T-helper 17 cell (primary cell): ENCODE measurements at places on chromosomes 4 and X.

DNA sequence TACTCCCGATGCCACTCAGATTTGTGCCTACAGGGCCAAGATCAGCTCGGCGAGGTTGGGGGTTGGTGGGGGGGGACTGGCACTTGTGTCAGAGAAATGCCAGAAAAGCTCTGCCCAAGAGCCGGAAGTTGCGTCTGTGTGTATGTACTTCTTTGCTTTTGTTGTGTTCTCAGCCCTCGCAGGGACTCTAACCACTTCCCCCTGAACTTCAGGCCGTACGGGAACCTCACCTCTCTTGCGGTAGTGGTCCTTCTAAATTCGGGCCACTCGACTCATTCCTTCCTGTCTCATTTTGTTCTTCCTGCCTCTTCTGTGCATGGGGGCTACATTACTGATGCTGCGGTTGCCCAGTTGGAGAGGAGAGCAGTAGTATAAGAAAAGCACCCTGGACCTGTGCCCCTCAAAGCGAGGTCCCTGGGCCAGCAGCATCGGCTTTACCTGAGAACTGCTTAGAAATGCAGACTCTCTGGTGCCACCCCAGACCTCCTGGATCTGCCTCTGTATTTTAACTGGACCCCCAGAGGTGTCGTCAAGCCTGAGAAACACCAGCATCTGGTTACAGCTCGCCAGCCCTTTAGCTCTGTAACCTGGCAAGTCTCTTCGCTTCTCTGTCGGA, 146.3 kb upstream of the RPS6KA3 start:
- DNase-seq = peak; percentile 22

DNA sequence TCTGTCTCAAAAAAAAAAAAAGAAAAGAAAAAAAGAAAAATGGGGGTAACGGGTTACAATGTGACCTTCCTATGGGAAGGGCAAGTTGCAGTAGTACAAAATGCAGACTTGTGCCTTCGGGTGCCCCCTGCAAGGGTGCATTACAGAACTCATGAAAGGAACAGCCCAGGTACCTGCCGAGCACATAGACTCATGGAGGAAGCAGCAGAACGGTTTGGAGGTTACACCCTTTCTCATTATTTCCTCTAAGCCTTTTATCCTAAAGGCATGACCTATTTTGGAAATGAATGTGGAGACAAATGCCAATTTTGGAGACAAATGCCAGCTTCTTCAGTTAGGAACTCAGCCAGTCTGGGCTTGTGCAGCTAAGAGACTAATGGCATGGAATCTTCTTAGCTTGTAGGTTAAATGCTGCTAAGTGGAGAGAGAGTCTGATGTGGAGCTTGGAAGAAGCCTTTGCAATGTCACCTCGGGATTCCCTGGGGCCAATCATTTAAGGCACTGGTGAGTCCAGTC, 44.1 kb upstream of the PRKX start:
- DNase-seq = no peak

DNA sequence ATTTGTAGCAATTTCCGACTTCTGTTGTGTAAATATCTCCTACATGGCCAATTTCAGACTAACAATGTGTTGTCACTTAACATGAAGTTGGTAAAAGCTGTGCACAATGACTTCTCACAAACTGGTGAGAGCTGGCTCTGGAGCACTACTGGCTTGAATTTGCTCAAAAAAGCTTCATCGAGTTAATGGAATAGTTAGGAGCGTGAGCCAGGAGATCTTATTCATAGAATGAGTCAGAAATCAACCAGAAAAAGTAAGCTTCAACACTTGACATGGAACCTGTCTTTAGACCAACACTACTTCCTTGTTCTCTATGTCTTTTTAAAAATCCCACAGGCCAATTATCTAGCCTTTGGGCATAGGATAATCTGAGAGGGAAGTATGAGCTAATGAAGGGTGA, 7.9 kb upstream of the CHRDL1 start:
- no peak for DNase-seq

DNA sequence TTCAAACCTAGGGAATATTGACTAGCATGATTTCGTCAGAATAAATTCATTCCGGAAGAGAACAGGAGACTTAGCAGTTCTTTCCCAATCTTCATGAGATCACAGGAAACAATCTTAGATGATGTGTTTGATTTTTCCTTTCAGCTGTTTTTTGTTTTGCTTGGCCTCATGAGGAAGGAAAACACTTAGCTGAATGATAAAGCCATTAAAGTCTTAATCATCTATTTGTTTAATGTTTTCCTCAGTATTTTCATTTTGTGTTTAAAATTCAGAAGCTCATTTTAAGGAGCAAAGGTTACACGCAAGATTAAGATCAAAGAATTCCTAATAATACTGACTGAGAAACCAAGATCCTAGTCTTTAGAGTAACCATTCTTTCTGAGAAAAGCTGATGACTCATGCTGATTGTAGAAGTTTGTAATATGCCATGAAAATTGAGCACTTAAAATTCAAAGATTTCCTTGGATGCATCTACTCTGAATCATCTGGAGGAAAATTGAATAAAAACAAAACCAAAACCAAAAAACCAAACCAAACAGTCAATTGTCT, 15.4 kb upstream of the TBC1D19 start:
- no peak for DNase-seq

DNA sequence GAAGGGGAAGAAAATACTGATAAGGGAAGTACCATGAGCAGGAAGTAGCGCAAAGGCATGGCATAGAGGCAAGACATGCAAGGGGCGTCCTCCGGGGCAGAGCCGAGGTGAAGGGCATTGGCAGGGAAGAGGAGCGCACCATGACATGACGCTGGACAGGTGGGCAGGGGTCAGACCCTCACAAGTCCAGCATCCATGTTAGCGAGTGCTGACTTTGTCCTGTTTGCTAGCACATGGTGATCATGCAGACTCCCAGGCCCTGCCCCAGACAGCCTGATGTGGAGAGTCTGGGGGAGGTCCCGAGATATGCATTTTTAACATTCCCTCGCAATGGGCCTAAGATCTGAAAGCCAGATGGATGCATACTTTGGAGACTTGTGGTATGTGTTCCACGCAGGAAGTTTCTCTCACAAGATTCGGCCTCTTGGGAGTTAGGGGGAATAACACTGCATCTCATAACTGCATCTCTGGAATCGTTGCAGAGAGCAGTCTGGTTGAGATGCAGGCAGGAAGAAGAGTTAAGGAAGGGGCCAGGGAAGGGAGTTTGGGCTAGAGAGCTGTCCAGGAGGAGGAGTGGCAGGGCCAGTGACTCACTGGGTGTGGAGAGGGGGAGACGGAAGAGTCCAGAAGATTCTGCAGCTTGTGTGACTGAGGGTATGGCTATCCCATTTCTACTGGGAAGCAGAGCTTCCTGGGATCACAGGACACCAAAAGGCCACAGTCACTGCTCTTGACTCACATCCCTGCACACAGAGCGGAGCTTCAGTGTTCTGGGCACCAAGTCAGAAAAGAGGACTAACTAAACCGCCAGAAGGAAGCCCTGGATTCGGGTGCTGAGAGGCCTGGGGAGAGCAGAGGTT, 59.7 kb downstream of the FAM184B start:
- no peak for DNase-seq

DNA sequence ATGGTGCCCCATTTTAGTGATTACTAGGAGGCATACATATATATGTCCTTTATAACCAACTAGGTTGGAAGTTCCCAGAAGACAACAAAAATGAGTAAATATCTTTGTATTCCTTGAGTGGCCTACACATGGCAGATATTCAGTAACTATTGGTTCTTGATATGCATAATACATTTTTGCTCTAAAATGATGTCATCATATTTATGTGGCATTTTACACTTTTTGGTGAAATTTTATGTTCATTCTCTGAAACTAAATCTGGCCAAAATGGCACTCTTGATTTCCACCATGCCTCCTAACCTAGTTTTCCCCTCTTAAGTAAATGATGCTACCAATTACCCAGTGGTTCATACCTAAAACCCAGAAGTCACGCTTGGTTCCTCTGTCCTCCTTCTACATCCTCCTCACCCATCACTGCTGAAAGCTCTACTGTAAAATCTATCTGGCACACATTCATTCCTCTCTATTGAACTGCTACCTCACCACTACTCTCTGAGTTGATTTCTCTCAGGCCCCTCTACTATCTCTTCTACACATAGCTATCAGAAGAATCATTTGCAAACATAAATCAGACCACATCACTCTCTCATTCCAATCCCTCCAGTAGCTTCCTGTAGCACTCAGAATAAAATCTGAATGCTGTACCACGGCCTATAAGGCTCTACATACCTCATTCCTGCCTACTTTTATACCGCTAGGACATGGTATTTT, 13.4 kb downstream of the SLC10A7 start:
- no peak for DNase-seq

GRCh38 chr4:47484168-47484567, 907 bp upstream of the ATP10D start:
- DNase-seq = no peak

- DNase-seq = no peak
Observed at GRCh38 chr4:153520801-153521329, 54.7 kb downstream of the TMEM131L start.

- DNase-seq = no peak
Observed at GRCh38 chr4:127138586-127138985, 494.2 kb upstream of the INTU start.

- DNase-seq = peak; percentile 97
Observed at GRCh38 chr4:53377319-53378170, at the start of gene FIP1L1. TSS of gene FIP1L1 (plus strand) at chr4:53377641. CDS start at chr4:53377839, 198 bp downstream.

DNA sequence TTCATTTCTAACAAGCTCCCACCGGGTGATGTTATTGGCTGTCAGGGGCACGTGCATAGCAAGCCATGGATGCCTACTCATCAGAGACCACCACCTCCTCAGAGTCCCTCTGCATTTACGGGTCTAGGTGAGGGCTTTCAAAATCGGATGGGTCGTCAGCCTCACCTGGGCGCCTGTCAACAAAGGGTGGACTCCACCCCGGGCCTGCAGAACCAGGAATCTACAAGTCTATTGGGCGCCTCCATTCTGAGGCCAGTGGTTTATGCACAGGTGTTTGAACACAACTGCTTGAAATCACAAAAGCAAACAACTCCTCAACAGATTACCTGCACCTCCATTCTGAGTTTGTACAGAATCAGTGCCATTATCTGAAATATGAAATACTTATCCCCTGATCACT, 318.9 kb downstream of the PTTG2 start:
- no peak for DNase-seq

GRCh38 chr4:168623484-168623883, 126.6 kb downstream of the PALLD start:
- DNase-seq = no peak

DNA sequence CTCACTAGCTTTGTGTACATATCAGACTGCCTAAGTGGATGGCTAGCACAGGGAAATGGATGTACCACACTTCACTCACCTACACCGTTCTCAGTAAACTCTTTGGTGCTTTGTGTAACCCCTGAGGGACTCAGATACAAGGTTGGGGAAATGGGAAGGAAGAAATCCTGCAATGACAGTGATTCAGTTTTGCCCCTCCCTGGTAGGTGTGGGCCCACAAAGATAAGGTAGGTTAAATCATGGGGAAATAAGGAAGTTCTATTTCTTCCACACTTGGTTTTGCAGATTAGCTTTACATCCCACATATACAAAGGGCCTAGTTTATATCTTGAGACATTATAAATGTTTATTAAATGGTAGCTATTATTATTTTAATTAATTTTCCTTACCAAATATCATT, 197.6 kb upstream of the SPANXN4 start:
- DNase-seq = no peak

DNA sequence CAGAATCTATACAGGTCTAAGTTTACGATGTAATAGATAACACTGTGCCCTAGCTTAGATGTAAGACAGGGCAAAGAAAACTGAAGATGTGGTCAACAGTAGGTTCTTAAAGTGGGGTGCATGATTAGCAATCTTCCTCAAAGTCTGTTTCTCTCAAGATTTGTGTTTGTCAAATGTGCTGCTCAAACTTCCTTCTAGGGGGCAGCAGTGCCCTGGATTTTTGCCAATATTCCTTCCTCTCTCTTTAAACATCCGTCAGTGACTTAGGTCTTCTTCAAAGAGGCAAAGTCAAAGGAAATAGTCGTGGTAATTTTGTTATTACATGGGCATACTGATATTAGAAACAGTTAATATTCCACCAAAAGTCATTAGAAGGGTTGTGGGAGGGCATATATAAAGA, 4.2 kb upstream of the PDHA2 start:
- no peak for DNase-seq

- DNase-seq = no peak
Observed at GRCh38 chr4:144851948-144852347, 206.0 kb downstream of the HHIP start.

GRCh38 chrX:10739426-10739825, 119.0 kb upstream of the MID1 start:
- no peak for DNase-seq

GRCh38 chr4:8854931-8855330, 16.7 kb downstream of the HMX1 start:
- no peak for DNase-seq

GRCh38 chr4:90792696-90793095, 665.5 kb downstream of the CCSER1 start:
- DNase-seq = no peak

GRCh38 chrX:95076449-95076848, 1402.4 kb downstream of the FAM133A start:
- no peak for DNase-seq

DNA sequence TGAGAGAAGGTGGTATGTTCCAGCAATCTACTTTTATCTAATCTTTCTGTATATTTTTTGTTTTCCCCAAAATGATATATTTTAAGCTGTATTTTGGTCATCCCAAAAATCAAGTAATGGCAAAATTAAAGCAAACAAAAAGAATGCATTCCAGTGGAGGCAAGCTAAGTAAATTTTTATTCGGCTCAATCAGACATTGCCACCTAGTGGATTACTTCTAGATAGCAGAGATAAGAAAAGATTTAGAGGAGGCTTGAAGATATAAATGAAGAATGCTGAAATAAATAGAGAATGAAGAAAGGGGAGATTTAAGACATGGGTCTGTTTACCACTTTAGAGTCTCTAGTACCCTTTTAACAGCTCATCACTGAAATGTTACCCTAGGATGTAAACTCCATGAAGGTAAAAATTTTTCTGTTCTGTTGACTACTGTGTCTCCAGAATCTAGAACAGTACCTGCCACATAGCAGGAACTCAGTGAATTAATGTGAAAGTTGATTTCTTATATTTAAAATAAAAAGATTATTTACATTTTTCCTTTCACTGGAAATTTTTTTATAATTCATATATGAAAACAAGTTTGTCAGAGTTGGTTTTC, 110.9 kb upstream of the ANK2 start:
- no peak for DNase-seq

DNA sequence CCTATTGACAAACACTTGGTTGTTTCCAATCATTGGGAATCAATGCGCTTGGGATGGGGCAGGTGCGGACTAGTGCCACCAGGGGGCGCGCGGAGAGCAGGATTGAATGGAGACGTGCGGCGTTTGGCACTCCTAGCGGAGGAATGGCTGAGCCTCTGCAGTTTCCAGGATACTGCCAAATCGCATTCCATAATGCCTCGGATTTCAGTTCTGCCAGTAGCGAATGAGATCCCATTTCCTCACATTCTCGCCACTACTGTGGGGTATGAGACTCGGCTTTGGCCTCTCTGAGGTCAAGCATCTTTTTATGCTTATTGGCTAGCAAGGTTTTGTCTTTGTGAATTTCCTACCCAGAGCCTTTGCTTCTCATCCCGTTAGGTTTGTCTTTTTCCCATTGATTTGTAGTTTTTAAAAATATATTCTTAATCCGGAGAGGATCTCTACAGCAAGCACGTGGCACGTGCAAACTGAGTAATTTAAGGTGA, 28.7 kb downstream of the CLDN34 start:
- DNase-seq = peak; percentile 66
